Activated CD4-positive, alpha-beta T cell treated with anti-CD3 and anti-CD28 coated beads for 1 hour (primary cell): ENCODE measurements at places on chromosomes 12 and 14.

DNA sequence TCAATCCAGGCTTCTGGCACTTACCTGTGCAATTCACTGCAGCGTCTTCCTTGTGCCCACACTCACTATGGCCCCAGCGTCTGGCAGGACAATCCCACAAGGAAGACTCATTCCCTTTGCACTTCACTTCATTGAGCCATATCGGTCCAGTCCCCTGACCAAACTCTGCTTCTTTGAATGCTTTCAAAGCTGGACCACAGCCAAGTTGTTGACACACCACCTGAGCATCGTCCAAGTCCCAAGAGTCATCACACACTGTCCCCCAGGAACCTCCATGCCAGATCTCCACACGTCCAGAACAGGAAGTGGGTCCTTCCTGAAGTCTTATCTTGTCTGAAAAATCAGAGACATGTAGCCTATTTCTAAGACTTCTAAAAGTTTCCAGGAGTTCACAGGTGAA is 20.2 kb downstream of the CD163 start:
- DNase-seq, result no peak

DNA sequence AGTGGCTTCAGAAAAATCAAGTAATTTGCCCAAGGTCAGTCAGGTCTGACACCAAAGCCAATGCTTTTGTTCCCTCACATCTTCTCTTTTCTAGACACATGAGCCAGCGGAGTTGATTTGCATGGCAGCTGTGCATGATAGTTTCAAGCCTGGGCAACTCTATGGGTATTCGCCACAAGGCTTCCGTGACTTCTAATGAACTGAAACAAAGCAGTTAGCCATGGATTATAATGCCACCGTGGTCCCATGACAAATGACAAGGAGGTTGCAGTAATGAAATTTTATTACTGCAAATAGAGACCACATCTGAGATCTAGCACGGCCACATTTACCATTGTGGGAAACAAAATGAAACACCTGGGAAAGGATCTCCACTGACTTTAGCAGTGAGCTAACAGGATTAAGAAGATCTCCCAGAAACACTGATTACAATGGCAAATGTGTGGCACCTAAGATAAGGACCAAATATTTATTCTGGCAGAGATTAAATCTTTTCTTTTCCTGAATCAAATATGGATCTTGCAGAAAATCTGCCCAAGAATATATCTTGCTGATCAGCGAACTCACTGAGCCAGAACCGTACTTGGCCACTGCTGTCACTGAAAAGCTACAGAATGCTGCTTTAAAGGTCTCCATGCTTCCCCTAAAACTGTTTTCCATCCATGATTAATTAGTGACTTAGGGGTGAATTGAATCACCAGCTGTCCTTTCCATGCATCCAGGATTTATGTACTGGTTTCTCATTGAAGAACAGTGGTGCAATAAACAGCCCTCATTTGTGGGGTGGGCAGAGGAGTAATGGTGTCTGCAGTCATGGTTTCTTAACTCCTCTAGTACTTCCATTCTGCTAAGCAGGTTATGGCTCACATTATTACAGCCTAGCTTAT is 551.0 kb downstream of the DIO2 start:
- no peak for DNase-seq

DNA sequence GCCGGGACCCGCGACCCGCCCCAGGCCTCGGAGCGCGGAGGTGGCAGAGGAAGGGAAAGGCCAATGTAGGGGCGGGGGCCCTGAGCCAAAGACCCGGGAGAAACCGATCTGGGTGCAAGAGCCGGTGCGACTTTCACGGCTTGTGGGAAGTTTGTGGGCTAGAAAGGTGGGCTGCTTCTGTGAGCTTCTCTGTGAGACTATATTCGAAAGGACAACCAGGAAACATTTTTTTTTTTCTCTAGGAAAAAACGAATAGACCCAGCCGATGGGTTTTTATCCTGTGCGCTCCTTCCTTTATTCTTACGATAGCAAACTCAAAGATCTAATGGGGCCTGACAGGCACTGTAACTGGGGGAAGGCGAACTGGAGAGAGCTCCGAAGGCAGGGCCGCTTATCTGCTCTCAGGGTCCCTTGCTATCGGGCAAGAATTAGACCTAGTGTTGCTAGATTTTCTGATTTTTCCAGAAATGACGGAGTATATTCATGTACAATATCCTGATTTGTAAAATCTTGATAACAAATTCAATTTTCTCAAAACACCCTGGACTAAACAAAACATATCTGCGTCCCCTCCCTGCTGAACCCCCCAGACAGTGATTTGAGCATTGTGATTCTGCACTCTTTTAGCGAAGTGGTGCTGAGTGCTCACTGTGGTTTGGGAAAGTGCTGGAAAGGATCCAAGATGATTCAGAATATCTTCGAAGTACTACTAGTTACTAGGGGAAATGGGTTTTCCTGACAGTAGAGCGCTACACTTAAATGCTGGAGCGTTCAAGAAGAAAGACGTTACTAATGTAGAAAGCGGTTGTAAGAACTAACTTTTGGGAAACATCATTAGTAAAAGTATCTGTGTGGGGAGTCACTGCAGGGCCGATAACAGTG is 563 bp upstream of the STXBP6 start:
- no peak for DNase-seq

GRCh38 chr12:10268037-10268436 is 39.6 kb upstream of the KLRD1 start:
- no peak for DNase-seq

DNA sequence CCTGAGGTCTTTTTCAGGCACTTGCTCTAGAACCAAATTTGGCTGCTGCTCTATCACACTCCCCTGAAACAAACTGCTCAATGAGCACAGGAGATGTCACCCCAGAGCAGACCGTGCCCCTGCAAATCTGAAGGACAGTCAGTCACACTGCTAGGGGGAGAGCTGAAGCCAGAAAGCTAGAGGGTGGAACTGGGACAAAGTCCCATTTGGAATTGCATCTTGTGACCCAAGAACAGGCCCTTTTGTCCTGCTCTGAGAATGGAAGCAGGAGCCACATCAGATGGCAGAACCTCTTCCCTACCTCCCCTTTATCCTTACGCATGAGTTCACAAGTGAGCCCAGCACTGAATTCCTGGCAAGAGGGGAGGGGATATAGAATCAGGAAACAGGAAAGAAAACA is 64.7 kb downstream of the MAP3K9 start:
- DNase-seq, result no peak

DNA sequence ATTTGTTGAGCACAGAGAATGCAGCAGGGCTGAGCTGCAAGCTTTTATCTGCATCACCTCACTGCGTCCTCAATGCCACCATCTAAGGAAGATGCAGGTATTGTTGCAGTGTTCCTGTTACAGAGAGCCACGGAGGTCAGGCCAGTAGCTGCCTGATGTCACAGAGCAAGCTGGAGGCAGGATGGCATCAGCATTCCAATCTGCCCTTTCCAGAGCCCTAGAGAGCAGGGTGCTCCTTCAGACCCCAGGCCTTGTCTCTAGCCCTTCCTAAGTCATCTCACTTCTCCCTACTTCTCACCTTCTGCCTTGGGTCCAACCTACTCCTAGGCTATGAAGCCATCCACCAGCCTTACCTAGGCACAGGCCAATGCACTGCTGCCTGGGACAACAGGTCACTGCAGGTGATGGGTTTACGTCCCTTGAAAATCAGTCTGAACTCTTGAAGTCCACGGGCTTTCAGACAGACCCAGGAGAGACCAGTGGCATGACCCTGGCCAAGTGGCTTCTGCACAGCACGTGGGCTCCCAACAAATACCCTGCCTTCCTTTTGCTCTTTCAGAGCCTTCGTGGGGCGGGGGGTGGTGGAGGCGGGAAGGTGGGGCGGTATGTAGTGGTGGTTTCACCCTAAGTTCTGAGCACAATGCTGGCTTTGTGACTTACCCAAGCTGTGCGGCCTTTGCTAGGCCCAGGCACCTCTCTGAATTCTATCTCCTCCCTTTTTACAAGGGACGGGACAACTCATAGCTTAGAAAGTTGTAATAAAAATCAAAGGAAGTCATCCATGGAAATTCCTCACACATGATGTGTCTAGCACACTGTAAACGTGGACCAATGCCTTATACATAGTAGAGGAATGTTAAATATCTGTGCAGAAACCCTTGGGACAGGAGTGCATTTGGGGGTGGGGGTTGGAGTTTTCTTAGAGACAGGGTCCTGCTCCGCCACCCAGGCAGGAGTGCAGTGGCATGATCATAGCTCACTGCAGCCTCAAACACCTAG is 136.0 kb downstream of the KSR2 start:
- no peak for DNase-seq

- no peak for DNase-seq
Observed at GRCh38 chr14:92215579-92215978, 93.8 kb downstream of the CPSF2 start.

GRCh38 chr12:66863276-66863675 is 184.4 kb upstream of the GRIP1 start:
- DNase-seq, result no peak
